ENCODE measurements at places on chromosomes 12 and 14. TPM values are rescaled to one million over a fixed set of nuclear protein-coding genes. Genes with fewer than 3 reads are reported as not detected.

GRCh38 chr14:93963692-93964091 is 12.7 kb downstream of the ASB2 start:
- H3K27ac ChIP-seq = no peak overlapping the region
- no peak for DNase-seq
- H3K36me3 ChIP-seq = no peaks in the 10 kb centered on the region
- H3K4me3 ChIP-seq = no peak overlapping the region
- peaks cover 30% of the 10 kb centered on the region for H3K4me1 ChIP-seq

- no peak overlapping the region for H3K4me3 ChIP-seq
- H3K27me3 ChIP-seq = no peaks in the 10 kb centered on the region
- H3K4me1 ChIP-seq = no peaks in the 10 kb centered on the region
- no peaks in the 10 kb centered on the region for H3K36me3 ChIP-seq
- H3K27ac ChIP-seq = no peak overlapping the region
Observed at GRCh38 chr14:99065551-99065950, 206.4 kb downstream of the BCL11B start.

NELL2 gene
- 0.28 TPM for total RNA-seq

FBXO33 gene
- total RNA-seq = 10.0 TPM

Data from IMR-90 (cell line).